ENCODE measurements at places on chromosomes 11 and 22.

GRCh38 chr11:130478881-130479280 is 30.4 kb downstream of the ADAMTS15 start:
- DNase-seq = no peak

DNA sequence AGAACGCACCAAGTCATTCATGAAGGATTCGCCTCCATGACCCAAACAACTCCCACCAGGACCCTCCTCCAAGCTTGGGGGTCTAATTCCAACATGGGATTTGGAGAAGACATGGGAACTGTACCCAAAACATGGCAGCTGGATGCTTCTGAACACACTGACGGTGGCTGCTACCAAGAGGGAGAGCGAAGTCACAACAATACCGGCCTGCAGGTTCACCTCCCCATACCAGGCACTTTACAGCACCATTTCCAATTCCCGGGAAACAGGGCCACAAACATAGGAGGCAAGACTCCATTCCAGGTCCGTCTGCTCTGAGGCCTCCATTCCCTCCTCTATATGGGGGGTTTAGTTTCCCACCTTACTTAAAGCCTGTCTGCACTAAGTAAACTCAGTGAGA is 75.8 kb downstream of the LINC01488 start:
- DNase-seq = no peak

DNA sequence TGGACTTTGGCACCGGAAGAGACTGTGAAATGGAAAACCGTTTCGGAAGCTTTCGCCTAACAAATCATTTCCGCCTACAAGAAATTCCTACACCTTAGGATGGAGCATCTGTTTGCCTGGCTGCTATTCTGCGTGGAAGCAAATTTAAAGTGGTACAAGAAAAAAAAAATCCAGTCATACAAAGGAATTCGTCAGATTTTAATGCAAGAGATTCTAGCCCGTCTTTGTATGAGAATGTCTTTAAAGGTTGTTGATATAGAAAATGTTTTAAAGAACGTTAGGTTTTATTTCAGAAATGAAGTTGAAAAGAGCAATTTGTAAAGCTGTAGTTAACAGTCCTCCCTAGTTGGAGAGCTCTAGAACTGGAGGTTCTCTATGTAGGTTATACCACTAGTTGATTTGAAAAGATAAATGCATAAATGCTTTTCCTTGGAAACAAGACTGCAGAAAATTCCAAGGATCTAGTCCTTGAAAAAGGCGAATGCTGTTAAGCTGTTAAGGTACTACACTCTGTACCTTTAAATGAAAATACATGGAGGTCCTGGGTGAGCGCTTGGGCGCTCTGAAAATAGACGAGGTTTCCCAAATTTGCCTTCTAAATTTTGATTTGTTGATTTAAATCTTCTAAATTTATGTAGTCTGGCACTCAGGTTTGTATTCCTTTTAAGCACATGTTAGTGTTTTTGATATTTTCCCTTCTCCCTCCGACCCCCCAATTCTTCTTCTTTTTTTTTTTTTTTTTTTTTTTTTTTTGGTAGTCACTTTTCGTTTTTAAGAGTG is 2.4 kb downstream of the NCR3LG1 start:
- no peak for DNase-seq

GRCh38 chr22:36936362-36937116 is 23.1 kb downstream of the CSF2RB start:
- DNase-seq = no peak

DNA sequence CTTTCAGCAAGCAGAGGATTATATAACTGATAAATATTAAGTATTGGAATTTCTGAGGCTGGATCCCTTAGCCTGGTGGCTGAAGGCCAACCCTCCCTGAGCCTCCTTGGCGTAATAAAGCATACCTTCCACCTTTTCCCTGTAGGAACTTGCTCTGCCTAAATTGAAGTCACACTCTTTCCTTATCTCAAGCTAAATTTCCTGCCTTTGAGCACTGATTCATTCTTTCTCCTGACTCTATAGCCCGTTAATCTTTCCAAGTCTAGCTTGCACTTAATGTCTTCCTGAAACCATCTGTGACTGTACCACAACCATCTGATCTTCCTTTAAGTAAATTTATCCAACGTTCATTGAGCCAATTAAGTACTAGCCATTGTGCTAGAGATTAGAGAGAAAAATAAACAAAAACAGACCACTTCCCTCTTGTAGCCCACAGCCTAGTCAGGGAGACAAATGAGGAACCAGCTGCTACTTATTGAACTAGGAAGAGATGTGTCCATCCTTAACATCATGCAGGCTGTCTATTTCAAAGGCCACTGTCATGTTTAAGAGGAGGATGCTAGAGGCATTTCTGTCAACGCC is 62.9 kb downstream of the GRK3 start:
- DNase-seq = no peak

- DNase-seq = no peak
These were observed 88.2 kb downstream of the CWC15 start for GRCh38 chr11:94885133-94885532.

DNA sequence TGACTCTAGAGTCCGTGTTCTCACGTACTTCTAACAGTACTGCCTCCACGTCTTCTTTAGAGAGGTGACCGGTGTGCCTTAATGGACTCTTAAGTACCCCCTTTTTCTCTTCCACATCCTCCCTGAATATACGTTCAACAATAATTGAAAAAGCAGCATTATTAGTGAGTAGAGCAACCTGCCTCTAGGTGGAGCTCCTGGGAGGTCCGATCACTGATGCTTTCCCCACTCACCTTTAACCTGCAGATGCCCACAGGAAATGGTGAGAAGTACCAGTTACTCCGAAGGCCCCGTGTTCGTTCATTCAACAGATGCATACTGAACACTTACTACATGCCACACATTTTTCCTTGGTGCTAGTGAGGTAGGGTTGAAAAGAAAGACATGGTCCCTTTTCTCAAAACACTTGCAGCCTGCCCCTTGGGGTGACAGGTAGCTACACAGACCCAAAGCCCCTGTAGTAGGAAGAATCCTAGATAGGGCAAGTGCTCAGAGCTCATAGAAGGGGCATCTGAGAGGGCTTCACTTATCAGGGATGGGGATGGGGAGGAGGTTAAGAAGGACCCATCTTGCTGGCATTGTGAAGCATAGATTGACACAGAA is 72.7 kb downstream of the FEZ1 start:
- DNase-seq = no peak

- DNase-seq = peak; percentile 79
These were observed 1.4 kb upstream of the TNNI2 start for GRCh38 chr11:1837171-1838076.

DNA sequence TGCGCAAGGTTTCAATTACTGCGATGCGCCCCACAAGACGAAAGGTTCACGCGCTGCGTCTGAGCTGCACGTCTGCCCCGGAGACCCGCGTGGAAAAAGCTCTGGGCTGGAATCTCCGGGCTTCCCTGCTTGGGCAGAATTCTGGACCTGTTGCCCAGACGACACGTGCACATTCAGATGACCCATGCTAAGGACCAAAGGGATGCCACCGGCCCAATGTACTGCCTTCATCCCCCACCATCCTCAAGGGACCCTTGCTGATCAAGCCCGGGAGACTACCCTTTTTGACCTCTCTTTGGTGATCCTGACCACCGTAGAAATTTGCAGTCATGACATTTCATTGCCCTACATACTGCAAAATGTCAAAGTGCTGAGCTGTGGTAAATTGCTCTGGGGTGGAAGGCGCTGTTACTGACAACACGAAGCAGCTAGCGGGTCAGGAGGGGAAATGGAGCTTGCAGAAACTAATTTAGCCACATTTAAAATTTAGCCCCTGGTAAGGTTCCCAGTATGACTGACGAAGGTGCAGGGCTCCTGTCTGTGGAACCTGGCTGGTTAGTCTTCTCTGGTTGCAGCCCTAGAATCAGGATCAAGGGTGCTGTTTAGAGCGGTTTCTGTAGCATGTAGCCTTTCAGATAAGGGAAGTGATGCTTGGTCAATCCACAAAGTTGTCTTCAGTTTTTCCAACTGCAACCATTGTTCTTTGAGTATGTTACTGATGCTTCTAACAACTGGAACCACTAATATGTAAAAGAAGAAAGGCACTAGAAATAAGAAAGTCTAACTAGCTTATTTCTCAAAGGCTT is 81.9 kb downstream of the PRR5L start:
- no peak for DNase-seq

DNA sequence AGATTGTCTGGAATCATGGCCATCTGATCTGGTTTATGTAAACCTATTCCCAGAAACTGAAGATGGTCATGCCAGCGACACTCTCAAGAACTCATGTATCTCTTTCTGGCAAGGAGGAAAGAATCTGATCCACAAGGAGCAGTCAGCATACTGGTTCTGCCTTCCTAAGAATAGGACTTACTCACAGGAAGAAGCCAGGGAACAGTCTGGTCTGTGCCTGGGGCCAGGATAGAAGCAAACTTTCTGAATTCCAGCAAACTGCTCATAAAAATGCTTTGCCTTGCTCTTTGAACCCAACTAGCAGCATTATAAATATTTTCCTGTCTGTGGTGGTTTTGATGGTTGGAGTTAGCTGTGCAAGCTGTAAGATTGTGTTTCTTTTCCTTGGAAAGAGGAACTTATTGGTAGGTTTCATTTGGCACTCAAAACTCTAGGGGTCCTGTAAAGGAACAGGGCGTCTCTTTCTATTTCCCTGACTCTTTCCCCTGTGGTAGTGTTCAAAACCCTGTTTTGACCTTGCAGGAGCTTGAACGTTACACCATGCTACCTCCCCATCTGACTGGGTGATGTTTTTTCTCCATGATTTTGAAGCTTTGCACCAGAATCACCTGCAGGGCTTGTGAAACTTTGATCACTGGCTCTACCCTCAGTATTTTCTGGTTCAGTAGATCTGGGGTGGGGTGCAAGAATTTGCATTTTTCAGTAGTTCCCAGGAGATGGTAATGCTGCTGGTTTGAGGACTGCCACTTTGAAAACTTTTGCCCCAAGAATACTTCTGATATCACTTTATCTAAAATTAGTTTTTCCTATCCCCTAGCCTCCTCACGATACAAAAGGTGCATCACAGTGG is 627.8 kb upstream of the ANO5 start:
- DNase-seq = no peak

- DNase-seq = no peak
These were observed at the start of gene TMEM151A for GRCh38 chr11:66291706-66292542. Gene TMEM151A, plus strand, starts transcription at chr11:66291894. Its CDS starts 120 bp downstream, at chr11:66292014.
